ENCODE measurements at places on chromosomes 16 and 17.
A peak's percentile ranks its signal among the peaks of the same experiment; 100 is the strongest.

- DNase-seq = no peak
Measured at GRCh38 chr16:53510704-53511070, 7.7 kb upstream of the AKTIP start.

- no peak for DNase-seq
Measured at GRCh38 chr16:19872179-19872863, 12.3 kb downstream of the GPRC5B start.

DNA sequence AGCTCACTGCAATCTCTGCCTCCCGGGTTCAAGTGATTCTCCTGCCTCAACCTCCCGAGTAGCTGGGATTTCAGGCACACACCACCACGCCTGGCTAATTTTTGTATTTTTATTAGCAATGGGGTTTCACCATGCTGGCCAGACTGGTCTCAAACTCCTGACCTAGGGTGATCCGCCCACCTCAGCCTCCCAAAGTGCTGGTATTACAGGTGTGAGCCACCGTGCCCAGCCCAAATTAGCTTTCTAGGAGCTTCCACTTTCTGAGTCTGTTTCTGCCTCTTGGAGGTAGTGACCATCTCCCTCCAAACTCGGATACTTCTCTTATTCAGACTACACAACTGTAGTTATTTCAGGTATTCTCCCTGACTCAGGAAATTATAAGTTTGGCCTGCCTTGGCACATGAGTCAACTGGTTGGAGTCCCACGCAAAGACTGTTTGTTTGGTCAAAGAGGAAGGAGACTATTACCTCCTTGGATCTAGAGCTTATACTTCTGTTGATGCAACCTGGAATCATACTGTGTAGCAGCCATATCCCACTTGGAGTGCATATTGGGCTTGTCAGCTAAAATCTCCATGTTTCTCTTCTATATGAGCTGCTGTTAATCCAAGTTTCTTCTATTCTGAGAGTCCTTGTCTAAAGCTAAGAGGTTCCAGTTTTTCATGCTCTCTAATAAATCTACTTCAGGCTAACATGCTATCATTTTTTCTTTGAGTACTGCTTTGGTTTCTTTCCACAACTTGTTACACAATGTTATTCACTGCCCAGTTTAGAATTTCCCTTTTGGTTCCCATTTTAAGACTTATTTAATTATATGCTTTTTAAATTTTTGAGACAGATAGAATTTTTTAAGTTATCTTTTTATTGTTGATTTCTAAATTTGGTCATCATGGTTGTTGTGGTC is 7.5 kb downstream of the IL4R start:
- peak; percentile 74 for DNase-seq

GRCh38 chr17:10125531-10126275 is 72.7 kb downstream of the GAS7 start:
- peak; percentile 72 for DNase-seq

- DNase-seq = no peak
Measured at GRCh38 chr16:50900391-50900942, 158.6 kb downstream of the CYLD start.

GRCh38 chr17:73393962-73394361 is 82.2 kb upstream of the CDC42EP4 start:
- DNase-seq = peak; percentile 25

- DNase-seq = peak; percentile 68
Measured at GRCh38 chr16:89364606-89365005, 125.8 kb downstream of the ANKRD11 start.

- DNase-seq = no peak
Measured at GRCh38 chr17:49483599-49484509, 11.2 kb upstream of the NGFR start.

GRCh38 chr17:48335858-48336500 is 94.0 kb downstream of the SKAP1 start:
- peak; percentile 78 for DNase-seq

- DNase-seq = peak; percentile 23
Measured at GRCh38 chr16:8572919-8573724, 17.2 kb downstream of the TMEM114 start.

GRCh38 chr16:50626868-50627267 is 54.2 kb downstream of the SNX20 start:
- no peak for DNase-seq

- DNase-seq = peak; percentile 51
Measured at GRCh38 chr16:67260426-67261063, 11.8 kb downstream of the SLC9A5 start.

- DNase-seq = no peak
Measured at GRCh38 chr17:18321309-18321708, 6.2 kb downstream of the SMCR8 start.

DNA sequence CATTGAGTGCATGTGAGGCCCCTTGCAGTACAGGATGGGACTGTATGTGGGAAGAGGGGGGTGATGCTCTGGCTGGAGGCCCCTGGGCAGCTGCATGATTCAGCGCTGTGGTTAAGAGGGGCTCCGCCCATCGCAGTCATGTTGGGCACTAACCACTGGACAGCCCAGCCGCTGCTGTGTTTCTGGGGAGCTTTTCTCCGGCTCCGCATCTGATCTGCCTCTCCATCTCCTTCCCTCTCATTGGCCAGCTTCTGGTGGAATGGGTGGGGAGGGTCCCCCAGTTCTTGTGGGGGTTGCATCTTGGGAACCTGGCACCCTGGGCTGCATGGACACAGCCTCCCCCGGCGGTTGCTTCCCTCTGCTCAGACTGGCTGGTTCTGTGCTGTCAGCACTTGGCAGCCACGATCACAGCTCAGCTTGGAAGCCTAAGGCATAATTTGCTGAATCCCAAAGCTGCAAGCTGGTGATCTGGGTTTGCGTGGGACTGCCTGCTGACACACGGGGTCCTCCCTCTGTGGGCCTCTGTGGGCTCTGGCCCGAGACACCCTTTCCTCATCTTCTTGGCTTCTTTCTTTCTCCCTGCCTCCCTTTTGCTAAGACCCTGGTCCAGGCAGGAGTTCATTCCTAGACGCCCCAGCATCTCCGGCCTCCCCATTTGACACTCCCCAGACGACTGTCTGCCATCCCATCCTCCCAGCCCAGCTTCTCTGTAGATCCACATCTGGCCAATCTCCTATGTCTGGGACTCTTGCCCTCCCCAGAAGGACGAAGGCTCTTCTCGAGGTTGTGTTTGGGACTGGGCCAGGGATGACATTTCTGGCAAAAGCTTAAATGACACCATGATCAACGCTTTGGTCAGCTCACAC is 168.3 kb downstream of the SEC14L1 start:
- peak; percentile 82 for DNase-seq

GRCh38 chr17:74442670-74443515 is 11.0 kb downstream of the GPRC5C start:
- DNase-seq = no peak

- peak; percentile 47 for DNase-seq
Measured at GRCh38 chr17:32813021-32813420, 63.9 kb downstream of the MYO1D start.

DNA sequence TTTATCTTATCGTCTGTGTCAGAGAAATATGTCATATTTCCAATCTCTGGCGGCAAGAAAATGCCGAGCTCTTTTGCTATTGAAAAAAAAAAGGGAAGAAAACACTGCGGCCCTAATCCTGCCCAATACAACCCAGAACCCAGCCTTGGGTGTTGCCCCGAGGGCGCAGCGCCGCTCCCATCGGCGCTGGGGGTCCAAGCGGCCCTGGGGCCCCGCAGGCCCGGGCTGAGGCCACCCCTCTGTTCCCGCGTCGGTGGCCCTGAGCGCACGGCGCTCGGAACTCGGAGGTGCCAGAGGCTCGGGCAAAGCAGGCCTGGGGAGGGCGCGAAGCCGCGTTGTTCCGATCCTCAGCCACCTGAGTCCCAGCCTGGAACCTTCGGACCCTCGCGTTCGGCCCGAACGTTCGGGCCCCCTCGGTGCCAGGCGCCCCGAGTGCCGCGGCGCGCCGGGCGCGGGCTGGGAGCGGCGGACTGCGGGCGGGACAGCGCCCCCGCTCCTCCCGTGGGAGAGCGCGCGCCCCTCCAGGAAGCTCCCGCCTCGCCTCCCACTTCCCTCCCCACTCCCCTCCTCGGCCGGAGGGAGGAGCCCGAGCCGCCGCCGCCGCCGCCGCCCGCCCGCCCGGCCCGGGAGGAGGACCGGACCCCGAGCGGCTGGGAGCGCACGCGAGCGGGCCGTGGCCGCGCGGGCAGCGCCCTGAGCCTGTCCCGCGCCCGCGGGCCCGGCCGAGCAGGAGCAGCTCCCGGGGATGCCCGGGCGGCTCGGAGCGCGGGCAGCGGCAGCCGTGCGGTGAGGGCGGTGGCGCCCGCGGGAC is at the start of gene CPNE2:
TSS of gene CPNE2 (plus strand) at position 609 of the 811 bp plus-strand sequence. CDS start 18,160 bp downstream, outside the sequence.
- peak; percentile 53 for DNase-seq

- no peak for DNase-seq
Measured at GRCh38 chr17:65029605-65030336, 26.8 kb downstream of the GNA13 start.
